ENCODE measurements at places on chromosomes 6 and 20. TPM values are rescaled to one million over a fixed set of nuclear protein-coding genes. Genes with fewer than 3 reads are reported as not detected.

The SAMD5 gene
- 9.2 TPM for total RNA-seq

The PRRT1 gene
- total RNA-seq = 1.3 TPM

- no peak for DNase-seq
Measured at GRCh38 chr6:138692058-138692977, 81.3 kb upstream of the CCDC28A start.

DNA sequence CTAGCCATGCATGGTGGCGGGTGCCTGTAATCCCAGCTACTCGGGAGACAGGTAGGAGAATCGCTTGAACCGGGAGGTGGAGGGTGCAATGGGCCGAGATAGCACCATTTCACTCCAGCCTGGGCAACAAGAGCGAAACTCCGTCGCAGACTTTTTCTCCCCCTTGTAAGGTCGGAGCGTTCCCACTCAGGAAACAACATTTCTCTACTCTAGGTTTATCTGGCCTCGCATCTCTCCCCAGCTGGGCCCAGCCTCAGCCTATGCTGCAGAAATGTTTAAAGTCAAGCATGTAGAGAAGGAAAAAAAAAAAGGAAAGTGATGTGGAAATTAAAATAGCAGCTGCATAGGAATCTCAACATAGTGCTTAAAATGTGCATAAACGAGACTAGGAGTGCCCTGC, 172.3 kb downstream of the TRIM27 start:
- no peak for DNase-seq

GRCh38 chr20:16069389-16070010, 503.7 kb downstream of the KIF16B start:
- DNase-seq = no peak

- DNase-seq = no peak
Measured at GRCh38 chr6:160328447-160328846, 19.7 kb upstream of the SLC22A3 start.

The RAET1L gene
- not detected for total RNA-seq

DNA sequence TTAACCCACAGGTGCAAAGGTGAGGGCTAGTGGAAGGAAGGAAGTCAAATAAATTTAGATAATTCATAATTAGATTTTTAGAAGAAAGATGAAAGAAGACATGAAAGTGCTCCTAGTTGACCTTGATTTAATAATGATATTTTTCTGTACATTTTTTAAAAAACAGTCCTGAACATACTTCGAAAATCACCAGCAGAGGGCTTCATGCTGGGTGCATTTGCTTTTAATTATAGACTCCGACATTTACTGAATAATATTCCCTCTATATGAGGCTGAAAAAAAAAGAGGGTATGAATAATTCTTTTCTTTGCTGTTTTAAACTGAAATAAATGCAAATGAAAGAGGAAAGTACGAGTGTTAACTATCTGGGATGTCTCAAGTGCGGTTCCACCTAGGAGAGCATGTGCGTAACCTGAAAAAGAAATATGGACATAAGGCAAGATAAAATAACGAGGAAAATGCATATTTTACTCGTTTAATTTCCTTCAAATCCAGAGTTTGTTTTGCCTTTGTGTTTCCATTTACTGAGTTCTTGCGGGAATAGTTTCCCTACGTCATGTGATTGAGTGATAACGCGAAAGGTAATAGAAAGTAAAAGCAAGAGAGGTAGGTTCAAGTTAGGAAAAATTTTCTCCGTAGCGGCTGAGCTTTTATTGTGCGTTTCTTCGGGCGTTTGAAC, 3.1 kb upstream of the TFAP2B start:
- no peak for DNase-seq

GRCh38 chr6:32413427-32414047, 6.6 kb upstream of the BTNL2 start:
- no peak for DNase-seq

All from chondrocyte (in vitro differentiated cells).